Activated naive CD4-positive, alpha-beta T cell (primary cell): ENCODE measurements at places on chromosomes 3 and 15.

- no peak for DNase-seq
These were observed 21.1 kb downstream of the GTF2E1 start for GRCh38 chr3:120763601-120764000.

- DNase-seq: no peak
These were observed 5.3 kb downstream of the SERP1 start for GRCh38 chr3:150540991-150541390.

GRCh38 chr3:8837162-8837561 lies 67.7 kb upstream of the OXTR start:
- no peak for DNase-seq

DNA sequence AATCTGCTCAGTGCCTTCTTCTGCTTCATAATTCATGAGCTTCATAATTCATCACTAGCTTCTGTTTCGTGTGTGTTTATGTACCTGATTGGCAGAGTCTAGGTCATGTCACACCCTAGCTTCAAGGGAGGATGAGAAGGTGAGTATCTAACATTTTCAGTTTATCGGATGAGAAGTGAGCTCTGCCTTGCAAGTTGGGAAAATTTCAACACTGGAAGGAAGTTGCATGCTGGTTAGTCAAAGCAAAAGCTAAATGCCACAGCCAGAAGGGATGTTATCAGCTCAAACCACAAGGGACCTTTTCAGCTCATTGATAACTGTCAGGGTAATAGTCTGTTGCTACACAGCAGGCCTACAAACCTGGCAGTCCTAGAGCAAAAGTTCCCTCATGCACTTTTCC lies 7.3 kb upstream of the TNFSF10 start:
- DNase-seq: no peak

DNA sequence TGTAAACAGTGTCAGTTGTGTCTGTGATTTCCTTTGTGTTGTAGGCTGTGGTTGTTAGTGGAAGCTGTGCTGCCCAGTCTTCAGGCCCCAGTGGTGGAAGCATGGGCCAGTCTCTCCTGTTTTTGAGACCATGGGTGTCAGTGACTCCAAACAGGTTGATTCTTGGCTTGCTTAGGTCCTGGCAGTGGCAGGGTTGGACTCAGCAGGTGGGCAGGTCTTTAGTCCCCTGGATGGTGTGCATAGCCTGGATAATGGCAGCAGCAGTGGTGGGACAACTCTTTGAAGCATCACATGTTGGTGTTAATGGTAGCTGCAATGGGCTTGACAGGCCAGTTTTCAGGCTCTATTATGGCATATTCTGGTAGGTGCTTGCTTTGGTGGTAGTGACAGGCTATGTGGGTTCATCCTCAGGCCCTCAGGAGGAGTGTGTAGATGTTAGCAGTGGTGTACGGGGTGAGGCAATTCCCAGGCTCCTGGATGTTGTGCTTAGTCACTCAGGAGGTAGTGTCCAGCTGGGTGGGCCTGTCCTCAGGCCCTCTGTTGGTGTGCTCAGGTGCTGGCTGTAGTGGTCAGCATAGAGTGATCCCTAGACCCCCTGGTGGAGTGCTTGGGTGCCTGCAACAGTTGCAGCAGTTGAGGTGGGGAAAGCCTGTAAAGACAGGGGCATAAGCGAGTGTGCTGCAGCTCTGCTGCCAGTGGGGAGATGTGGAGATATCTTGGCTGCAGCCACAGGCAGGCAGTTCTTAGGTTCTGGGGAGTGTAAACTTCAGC lies 596.7 kb downstream of the PDCD6IP start:
- DNase-seq: no peak

- DNase-seq: no peak
These were observed 42.2 kb downstream of the KLF15 start for GRCh38 chr3:126314790-126315658.

GRCh38 chr3:101828691-101829436 lies 20.4 kb upstream of the NFKBIZ start:
- no peak for DNase-seq

DNA sequence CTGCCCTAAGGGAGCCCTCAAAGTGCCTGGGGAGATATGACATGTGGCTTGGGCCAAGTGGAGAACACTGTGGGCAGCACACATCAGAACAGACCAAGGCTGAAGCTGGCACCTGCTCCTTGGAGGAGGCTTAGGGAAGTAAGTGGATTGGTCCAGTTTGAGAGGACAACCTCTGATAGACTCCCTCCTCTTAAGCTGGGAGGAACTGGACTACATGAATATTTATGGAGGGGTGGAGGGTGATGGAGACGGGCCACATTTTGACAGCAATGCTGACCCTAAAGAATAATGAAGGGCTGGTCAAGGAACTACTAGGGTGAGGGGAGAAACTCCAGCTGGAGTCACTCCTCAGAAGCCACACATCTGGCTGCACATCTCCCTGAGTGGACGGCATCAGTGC lies 6.5 kb upstream of the CD276 start:
- DNase-seq: no peak

- DNase-seq: peak; percentile 31
These were observed 13.1 kb downstream of the FBXL22 start for GRCh38 chr15:63610209-63610841.

DNA sequence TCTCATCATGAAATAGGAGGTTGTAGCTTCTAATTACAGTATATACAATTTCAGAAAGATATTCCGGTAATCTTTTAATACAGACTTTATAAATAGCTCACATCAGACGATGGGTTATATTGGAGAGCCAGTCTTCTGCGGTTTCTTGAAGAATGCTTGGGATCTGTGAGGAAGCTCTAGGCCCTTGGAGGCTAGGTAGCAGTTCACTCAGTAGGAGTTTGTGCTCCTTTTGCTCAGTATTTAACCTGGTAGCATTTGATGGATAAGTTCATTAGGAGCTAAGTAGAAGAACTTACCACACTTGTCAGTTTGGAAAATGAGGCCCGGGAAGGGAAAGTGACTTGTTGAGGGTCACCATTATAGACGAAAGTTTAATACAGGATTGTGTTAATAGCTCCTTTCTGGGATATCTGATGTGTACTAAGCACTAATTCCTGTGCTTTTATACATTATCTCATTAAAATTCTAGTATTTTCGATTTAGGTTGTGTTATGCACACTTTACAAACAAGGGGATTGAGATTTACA lies 2.8 kb downstream of the FNDC3B start:
- no peak for DNase-seq

GRCh38 chr15:59063042-59063441 lies 41.9 kb upstream of the CCNB2 start:
- DNase-seq: no peak

GRCh38 chr3:115790759-115791158 lies 167.4 kb downstream of the GAP43 start:
- no peak for DNase-seq

GRCh38 chr3:179452176-179452564 lies 900 bp upstream of the GNB4 start:
- no peak for DNase-seq

DNA sequence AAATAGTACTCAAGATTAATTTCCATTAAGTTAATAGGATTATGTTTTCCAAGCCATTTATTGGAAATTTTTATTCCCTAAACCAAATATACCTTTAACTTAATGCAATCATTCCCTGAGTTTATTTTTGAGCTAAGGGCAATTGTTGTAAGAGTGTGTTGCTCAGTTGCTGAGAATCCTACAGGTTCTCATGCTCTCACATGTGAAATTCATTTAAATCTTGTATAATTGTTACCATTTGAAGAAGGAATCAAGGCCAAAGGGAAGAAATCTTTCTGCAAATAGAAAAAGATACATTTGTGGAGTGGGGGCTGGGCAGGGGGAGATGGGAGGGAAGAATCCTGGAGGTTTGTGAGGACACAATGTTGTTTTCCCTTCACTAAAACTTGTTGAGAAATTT lies 202.7 kb upstream of the STRIT1 start:
- no peak for DNase-seq

DNA sequence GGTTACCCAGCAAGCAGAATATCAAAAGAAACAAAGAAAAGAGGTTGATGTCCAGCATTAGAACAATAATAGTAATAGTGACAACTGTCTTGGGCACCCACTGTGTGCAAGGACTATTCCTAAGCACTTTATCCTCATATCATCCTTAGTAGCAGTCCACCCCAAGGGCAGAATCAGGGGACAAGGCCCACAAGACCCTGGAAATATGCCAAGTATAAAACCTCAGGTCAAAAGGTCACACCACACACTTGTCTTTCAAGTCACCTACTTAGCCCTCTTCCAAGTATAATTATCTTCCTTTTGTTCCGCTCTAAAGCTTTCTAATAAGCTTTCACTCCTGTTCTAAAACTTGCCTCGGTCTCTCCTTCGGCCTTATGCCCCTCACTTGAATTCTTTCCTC lies 124.0 kb upstream of the STT3B start:
- no peak for DNase-seq

DNA sequence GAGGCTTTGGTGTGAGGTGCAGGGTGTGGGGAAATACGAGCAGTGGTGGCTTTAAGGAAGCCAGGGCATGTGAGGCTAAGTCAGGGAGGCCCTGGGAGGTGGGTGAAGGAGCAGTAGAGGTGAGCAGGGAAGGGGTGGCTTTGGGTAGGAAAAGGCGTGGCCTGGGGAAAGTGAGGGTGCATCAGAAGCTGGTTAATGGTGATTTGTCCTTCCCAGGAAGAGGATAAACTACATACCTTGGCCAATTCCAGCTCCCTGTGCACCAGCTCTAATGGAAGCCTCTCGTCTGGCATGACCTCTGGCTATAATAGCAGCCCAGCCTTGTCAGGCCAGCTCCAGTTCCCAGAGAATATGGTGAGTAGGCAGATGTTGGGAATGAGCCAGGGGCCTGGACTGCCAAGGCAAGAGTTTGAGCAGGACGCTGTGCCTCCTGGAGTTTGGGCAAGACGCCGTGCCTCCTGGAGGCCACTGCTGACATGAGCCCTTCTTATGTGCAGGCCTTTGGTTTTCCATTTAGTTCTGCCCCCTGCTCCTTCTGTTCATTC lies 41.3 kb downstream of the CDAN1 start:
- no peak for DNase-seq

DNA sequence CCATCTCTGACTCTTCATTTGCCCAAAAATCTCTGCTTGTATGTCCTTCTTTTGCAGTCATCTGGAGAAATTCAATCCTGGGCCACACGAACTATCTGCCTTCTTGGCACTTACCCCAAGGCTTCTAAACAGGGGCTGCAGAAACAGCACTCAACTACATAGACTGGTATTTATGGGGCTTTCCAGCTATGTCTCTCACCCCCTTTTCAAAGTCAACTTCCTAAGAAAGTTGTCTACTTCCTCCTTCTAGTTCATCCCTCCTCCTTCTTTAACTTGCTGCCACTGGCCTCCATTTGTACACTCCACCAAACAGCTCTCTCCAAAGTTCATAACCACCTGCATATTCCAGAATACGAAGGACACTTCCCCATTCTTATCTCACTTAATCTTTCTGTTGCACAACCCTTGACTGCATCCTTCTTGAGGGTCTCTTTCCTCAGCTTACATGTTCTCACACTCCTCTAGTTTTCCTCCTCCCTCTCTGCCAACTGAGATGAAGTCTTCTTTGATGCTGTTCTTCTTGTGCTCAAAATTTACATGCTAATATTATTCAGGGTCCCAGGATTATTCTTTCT lies 55.2 kb downstream of the PLD1 start:
- DNase-seq: no peak

- DNase-seq: no peak
These were observed 12.3 kb upstream of the SLC30A4 start for GRCh38 chr15:45534821-45535220.

- no peak for DNase-seq
These were observed 67.0 kb downstream of the PPCDC start for GRCh38 chr15:75090388-75090734.

- DNase-seq: no peak
These were observed 188.1 kb upstream of the STRIT1 start for GRCh38 chr3:155481591-155481990.

- DNase-seq: no peak
These were observed 451.0 kb downstream of the EPHB1 start for GRCh38 chr3:135246027-135246426.

GRCh38 chr3:113663324-113663750 lies 33.1 kb downstream of the USF3 start:
- no peak for DNase-seq

DNA sequence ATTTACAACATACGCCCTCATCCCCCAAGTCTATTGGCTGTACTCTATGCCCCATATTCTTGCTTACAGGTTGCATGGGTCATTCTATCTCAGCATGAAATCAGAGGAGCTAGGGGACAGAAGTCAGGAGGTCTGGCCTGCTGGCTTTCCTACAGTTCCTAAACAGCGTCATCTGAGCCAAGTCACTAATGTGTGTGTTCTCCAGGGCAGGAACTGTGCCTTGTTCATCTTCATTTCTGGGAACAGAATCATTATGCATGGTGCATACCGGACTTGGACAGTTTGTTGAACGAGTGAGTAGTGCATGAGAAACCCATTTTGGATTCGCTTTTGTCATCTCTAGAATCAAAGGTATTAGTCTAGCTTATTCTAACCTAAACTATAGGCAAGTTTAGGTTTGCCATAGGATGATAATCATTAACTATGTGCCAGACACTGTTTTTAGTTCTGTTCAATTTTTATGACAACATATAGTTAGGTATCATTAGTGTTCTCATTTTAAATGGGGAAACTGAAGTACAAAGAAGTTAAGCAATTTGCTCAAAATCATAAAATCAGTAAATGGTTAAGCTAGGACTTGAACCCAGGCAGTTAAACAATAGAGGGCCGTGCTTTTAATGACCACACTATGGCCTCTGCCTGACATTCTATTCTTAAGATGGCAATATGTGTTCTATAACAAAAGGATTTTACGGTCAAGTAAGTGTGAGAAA lies 105.2 kb downstream of the FMN1 start:
- no peak for DNase-seq

GRCh38 chr3:11536936-11537612 lies 106.6 kb downstream of the VGLL4 start:
- DNase-seq: no peak

- DNase-seq: no peak
These were observed 111.8 kb upstream of the LYSMD4 start for GRCh38 chr15:99845009-99845408.

DNA sequence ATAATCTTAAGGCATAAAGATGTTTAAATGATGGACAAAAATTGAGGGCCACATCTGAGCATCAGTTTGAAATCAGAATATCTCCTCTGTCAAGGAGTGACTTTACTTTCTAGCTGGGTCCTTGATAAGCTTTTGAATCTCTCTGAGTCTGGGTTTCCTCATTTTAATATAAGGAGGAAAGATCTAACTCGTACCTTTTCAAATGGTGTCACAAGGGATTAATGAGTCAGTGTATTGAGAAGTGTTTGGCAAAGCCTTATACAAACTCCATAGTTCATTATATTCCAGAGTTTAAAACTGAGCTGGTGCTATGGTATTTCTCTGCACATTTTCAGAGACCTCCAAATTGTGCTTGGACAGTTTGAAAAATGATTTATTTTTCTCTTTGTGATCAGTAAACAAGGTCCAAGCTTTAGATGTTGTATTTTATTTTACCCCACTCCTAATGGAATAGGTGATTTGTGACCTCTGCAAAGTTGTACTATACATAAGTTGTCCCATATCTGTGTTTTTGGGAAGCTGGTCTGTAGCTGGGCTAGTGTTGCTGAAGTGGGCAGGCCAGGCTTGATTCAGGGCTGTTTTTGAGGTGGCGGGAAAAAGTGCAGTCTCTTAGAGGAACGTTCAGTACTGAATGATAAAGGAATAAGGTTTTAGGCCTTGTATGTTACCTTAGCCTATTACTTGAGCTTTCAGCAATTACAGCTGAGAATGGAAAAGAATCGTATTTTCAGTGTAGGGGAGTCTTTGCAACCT lies 5.6 kb downstream of the FNDC3B start:
- DNase-seq: no peak
